ENCODE measurements at places on chromosomes 3 and 15. TPM values are rescaled to one million over a fixed set of nuclear protein-coding genes. Genes with fewer than 3 reads are reported as not detected.

DNA sequence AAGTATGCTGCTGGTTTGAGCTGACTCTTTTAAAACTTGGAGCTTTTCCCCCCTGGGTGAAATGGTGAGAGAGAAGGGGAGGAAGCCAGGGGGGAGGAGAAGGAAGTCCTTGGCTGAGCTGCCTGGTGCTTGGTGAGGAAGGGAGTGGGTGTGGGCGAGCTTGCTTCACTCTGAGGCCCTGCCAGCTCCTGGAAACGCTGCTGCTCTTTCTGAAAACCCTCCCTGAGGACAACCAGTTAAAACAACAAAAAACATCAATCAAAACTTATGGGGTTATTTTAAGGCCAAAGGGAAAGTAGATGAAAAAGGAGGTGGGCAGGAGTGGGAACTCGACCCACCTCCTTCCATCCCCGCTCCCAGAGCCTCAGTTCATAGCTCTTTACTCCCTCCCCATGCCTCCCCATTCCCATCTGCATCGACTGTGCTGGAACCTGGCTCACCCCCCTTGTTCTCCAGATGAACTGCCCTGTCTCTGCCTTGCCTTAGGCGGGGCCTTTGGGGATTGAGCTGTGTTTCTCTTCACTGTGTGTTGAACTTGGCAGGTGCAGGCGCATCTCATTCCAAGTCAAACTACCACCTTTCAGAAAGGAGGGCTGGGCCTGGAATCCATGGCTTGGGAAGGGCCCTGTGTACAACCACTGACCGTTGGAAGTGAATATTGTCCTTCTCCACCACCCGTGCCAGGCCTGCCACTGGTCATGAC lies 166.1 kb downstream of the ZNF621 start:
- no peak for DNase-seq

- peak; percentile 86 for DNase-seq
Measured at GRCh38 chr15:69058830-69059556, 44.5 kb downstream of the NOX5 start.

The RAD51 gene
- total RNA-seq, result 12.3 TPM

DNA sequence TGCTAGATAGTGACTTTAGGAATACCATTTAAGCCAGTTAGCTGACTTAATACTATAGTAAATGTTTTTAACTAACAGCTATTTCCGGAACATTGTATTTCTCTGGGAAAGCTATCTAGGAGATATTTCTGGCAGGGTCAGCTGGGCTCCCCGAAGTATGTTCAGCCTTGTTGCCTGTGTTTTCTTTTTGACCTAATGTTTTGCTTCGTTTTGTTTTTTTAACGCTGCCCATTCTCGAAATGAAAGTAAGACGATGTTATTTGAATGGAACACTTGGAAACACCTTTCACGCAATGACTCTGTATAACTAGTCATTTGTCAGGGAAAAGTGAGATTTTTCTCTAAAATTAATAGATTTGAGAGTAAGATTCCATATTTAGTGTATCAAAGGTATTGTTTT lies 702.9 kb upstream of the NAALADL2 start:
- no peak for DNase-seq

DNA sequence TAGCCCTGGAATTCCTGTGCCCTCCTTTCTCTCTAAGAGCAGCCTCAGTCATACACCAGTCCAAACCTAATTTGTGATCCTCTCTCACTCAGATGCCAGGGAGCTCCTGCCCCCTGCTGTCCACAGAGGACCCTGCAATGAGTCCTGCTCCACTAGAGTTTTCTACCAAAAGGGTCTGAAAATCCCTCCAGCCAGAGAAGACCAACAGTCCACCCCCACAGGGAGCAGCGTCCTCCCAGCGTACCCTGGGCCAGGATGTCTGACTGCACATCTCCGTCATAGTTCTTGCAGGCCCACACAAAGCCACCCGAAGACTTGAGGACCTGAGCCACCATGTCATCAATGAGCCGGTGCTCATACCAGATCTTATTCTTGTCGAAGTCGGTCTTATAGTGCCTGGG lies 15.4 kb downstream of the IDH2 start:
- no peak for DNase-seq

- no peak for DNase-seq
Measured at GRCh38 chr3:141114816-141115460, 63.8 kb downstream of the SPSB4 start.

- no peak for DNase-seq
Measured at GRCh38 chr3:130926504-130926903, 32.6 kb downstream of the ATP2C1 start.

The TRIM59 gene
- total RNA-seq, result 23.0 TPM

The DPPA2 gene
- total RNA-seq, result 0.14 TPM

DNA sequence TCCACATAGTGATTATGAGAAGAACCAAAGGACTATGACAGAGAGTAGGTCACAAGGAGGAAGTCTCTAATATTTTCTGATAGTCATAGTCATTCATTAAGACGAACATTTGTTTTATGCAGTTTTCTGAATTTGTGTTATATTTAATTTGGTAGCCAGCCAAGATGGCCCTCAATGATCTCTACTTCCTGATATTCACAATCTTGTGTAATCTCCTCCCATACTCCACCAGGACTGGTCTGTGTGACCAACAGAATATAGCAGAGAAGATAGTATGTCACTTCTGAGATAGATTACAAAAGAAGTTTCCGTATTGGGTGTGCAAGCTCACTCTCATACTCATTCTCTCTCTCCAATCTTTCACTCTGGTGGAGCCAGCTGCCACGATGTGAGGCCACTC lies 30.8 kb downstream of the HLTF start:
- DNase-seq, result no peak

GRCh38 chr3:21041621-21042020 lies 709.4 kb downstream of the ZNF385D start:
- DNase-seq, result no peak

- no peak for DNase-seq
Measured at GRCh38 chr3:188198001-188198400, 44.0 kb downstream of the LPP start.

DNA sequence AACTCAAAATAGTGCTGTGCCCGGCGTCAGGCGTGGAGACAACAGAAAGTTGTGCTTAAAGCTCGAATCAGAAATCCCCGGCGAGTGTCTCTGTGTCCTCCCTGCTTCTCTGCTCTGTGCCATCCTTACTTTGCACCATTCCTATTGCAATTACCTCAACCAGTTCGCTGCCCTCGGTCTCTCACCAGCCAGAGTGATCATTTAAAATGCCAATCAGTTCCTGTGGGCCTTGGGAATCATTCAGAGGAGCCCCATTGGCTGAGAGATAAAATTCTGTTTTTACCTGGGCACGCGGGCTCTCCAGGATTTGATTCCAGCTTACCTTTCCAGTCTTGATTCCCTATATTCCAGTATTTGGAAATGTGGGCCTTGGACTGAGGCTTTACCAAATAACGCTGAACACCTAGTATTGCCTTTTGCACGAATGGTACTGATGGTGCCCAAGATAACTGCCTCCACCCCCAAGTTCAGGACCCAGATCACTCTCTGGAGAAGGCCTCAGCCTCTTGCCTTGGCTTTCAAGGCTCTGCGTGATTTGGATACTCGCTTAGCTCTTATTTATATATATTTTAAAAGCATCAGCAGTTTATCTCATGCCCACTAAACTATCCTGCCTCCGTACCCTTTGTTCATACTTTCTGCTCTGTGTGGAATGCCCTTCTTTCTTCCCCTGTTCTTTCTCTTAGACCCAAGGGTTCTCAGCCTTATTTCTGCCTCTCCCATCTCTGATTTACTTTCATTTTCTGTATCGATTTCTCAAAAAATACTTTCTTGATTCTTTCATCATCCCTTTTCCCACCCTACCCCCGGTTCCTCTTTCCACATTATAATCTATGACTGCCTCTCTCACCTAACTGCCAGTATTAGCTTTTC lies 863 bp downstream of the PSMA4 start:
- DNase-seq, result peak; percentile 11

Measured in thymus (tissue), 14 donors.